ENCODE measurements at places on chromosomes 13 and 19.
A peak's percentile ranks its signal among the peaks of the same experiment; 100 is the strongest.

GRCh38 chr13:45847554-45848224, 3.9 kb downstream of the SIAH3 start:
- peak; percentile 17 for DNase-seq

- no peak for DNase-seq
Observed at GRCh38 chr13:100976993-100977392, 302.4 kb upstream of the TMTC4 start.

- no peak for DNase-seq
Observed at GRCh38 chr19:32165750-32166149, 179.7 kb upstream of the ZNF507 start.

DNA sequence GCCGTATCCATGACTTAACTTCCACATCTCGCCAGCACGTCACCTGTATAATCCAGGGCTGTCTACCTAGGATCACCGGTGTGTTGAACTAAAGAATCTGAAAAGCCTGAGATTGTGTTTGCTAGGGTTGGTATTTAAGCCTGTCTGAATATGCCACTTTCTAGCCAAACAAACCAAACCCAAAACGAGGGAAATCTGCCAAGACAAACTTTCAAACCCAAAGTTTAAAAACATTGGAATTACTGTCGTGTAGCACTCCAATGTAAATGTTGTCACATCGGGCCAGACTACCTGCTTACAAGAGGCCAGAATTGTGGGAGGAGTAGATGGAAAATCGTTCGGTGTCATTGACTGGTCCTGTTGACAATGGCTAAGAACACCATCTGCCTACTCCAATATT, 747.8 kb downstream of the EFNB2 start:
- no peak for DNase-seq

DNA sequence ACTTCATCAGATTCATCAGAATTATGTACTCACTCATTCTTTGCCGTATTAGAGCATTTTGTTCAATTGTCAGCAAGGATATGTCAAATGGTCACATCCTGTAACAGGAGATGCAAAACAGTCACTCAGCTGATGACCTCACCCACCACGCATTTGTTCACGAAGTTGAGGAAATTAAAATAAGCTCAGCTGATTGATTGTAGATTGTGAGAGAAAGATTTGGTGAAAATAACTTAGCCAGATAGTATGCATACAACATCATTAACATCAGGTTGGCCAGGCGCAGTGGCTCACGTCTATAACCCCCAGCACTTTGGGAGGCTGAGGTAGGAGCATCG, 22.6 kb upstream of the CDC16 start:
- no peak for DNase-seq

DNA sequence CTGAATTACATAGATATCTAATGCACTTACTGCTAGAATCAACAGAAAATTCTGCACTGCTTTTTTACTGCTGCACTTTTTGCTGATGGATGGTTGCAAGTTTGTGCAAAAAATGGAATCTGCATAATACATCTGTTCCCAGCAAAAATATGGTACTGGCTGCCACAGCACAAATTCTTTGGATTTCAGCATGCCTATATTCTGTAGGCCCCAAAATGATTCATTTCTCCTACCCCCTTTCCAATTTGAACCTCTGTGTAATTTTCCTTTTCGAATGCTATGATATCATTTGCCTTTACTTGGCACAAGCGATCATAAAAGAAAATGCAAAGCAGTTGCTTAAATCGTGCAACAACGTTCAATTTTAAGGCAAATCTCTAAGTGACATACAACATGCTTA, 524.2 kb upstream of the NBEA start:
- DNase-seq = no peak

DNA sequence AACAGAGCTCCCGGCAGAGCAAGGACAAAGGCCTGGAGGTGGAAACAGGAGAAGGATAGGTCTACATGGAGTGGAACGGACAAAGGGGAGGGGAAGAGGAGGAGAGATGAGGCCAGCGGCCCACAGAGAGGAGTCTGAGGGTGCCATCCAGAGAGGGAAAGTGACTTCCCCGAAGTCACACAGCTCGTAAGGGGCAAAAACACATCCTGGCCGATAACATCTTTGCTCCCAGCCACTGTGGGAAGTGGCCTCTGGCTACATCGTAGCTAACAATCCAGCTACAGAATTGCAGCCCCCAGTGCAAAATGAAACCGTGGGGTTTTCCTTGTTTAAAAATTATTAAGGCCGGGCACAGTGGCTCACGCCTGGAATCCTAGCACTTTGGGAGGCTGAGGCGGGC, 11.5 kb downstream of the PTPRS start:
- no peak for DNase-seq

DNA sequence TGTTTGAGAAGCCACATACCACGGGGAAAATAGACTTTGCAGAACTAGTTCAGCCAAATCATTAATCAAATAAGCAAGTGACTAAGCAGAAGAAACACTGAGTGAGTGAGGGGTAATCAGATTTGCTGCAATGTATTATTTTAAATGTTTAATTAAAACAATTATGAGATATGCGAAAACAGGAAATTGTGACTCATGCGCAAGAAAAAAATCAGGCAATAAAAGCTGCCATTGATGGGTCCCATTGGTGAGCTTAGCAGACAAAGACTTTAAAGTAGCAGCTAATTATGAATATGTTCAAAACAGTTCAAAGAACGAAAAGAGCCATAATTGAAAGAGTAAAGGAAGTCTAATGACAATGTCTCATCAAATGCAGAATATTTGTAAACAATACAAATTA, 644.1 kb downstream of the GPC5 start:
- DNase-seq = no peak

- no peak for DNase-seq
Observed at GRCh38 chr19:40571005-40571318, 5.7 kb upstream of the SHKBP1 start.

All from stimulated activated CD4-positive, alpha-beta T cell treated with anti-CD3 and anti-CD28 coated beads, Interleukin-15, amount 100 ng/mL, for 24 hours (primary cell).